Endodermal cell (in vitro differentiated cells): ENCODE measurements at places on chromosomes 4 and X.

GRCh38 chrX:40127052-40127451 is 29.3 kb upstream of the BCOR start:
- DNase-seq: no peak

DNA sequence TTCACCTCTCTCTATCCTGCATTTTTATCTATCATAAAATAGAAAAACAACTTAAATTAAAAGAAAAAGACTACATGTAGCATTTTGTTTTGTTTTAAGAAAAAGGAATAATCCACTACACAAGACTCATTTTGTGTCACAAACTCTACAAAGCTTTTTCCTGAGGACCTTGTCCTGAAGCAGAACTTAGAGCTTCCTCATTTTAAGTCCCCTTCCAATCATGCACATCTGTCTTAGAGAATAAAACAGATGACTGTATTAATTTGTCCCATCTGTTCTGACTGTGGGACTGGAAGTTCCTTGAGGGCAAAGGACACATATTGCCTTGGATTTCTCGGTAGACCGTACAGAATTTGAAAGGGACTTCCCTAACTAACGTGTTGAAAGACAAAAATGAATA is 218.5 kb downstream of the COL25A1 start:
- DNase-seq: no peak

- DNase-seq: no peak
Observed at GRCh38 chrX:47143894-47144625, 442 bp downstream of the NDUFB11 start.

DNA sequence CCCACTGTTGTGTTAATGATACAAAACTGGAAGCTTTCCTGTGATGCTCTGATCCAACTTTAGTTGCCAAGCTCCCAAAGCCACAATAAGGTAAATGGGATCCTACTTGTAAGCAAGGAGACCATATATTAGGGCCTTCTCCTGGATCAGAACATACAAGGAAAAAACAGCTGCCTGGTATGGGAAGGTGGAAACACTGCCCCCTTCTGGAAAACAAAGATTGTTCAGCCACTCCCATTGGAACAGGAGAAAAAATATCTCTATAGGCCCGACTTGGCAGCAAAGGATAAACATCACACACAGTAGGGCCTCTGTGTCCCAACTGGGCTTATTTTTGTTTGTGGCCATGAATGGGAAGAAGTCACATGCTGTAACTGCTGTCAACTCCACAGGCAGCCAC is 166.5 kb downstream of the TBX22 start:
- peak; percentile 60 for DNase-seq

- no peak for DNase-seq
Observed at GRCh38 chr4:156560701-156561100, 410.9 kb downstream of the PDGFC start.

DNA sequence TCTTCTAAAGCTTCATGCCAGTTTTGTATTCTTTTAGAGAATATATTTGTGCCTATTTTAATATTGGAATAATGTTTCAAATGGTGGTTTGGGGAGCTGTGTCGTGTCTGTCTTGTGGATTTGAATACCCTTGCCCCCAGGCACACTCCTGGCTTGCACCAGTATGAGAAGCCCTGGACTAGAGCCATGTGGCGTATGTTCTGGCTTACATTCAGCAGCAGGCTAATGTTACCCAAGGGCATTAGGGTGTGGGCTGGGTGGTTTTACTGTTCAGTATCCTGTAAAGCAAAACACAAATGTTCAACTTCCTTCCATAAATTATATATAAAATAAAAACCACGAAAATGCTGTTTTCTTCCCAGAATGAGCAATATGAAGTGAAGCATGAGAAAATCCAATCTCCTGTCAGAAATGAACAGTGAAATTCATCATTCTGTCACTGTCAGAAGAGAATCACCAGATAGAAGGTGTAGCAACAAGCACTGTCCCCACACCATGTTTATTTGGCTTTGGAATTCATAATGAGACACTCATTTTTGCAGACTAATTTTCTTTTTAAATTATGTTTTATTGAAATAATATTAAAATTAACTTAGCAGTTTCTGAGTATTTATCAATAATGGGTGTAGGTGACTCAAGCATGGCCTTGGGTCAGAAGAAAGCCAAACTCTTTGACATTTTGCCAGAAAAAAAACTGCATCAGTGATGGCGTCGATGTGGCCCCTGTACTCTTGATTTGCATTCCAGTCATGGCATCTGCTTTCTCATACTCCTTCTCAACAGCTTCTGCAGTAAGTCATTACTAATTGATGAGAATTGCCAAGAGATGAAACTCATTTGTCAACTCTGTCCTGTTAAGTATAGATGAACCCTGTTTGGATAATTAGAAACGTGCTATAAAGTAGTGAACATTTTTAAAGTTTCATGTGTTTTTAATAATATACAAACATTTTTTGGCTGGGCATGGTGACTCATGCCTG is 43.8 kb downstream of the WWC2 start:
- no peak for DNase-seq

DNA sequence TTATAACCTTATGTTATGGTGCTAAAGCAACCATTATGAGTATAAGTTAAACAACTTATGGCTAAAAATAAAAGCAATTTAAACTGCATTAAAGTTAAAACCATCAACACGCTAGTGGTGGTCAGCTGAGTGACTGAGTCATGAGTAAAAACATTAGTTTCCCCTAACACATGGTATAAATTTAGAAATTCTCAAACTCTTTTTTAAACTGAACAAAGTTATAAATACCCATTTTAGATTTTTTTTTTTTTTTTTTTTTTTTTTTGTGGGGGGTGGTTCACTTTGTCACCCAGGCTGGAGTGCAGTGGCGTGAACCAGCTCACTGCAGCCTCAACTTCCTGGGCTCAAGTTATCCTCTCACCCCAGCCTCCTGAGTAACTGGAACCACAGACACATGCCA is 5.4 kb upstream of the BBS7 start:
- no peak for DNase-seq
